ENCODE measurements at places on chromosomes 12 and 14.

DNA sequence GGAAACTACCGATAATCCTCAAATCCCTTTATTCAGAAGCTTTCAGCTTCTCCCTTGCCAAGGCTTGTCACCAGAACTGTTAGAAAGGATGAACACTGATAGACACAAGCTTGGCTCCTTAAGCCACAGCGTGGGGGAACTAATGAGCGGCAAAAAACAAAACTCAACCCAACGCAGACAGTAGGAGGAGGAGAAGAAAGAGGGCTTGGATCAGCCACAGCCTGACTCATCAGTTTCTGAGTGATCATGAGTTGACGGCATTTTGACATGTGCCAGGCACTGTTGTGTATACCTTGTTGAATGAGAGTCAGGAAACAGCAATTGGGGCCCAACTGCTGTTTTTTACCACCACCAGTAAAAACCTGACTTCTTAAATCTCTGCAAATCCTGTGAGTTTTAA is 23.7 kb downstream of the PLXNC1 start:
- DNase-seq = peak; percentile 26

DNA sequence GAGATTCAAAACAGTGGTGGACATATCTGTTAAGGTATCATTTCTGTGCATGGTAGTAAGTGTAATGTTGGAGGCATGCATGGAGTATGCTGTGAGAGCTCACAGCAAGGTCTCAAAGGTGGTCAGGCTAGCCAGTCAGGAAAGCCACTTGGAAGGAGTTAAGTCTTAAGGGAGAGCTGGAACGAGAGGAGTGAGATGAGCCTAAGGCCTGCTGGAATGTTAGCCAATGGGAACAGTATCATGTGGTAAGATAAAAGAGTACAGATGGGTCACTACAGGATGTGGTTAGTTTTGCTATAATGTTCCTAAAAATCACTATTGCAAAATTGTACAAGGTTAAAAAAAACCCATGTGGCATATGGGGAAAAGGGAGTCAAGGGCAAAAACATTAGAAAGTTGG is 311.7 kb upstream of the E2F7 start:
- DNase-seq = no peak

- DNase-seq = no peak
Observed at GRCh38 chr14:59055006-59055405, 133.5 kb upstream of the DAAM1 start.

DNA sequence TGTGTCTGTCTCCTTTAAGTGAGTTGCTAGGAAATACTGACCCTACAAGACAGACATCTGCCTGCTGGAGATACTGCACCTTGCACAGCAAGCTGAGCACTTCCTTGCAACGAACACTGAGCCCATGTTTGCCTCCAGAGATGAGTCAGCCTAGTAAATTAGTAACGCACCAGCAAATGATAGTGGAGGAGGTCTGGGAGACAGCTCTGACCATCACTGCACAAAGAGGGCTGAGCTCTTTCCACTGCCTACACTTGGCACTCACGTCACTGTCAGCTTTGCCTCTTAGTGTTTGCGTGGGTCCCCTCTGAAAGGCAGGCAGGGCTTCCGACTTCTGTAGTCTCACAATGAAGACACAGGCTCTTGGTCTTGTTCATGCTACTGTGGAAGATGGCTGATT is 109.0 kb downstream of the APAF1 start:
- DNase-seq = no peak

- no peak for DNase-seq
Observed at GRCh38 chr14:99586054-99586760, 17.8 kb downstream of the CCDC85C start.

DNA sequence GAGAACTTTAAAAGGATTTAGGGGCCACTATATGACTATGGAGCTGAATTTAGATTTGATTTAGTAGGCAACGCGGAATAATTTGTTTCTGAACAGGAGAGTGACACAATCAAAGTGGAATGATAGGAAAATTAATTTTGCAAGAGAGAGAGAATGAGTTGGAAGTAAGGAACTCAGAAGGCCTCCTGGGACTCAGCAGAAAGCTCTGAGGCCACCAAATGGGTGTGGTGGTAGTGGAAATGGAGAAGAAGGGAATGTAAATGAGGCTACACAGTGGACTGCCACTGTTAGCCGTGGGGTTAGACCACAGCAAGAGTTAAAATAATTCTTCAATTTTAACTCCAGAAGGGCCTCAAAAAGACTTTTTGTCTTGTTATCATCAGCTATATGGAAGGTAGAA is 102.7 kb downstream of the LRRK2 start:
- DNase-seq = no peak

GRCh38 chr14:93536945-93537344 is 106.2 kb downstream of the UNC79 start:
- no peak for DNase-seq

DNA sequence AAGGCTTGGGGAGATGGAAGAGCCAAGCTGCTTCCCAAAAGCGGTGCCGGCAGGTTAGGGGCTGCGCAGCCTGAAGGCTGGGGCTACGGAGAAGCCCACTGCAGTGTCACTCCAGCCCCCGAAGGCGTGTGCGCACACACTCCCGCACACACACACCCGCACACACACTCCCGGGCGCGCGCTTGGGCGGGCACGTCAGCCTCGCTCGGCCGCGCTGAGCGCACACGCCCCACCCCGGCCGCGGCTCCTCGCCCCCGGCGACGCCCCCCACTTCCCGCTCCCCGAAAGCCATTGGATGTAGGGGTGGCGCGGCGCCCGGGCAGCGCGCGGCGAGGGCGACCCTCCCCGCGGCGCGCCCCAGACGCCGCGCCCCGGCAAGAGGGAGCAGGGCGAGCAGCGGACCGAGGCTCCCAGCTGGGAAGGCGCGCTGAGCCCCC is at the start of gene KCNK10:
Gene KCNK10, minus strand, starts transcription at position 184 of the 437 bp plus-strand sequence. CDS start 471 bp downstream, outside the sequence.
- DNase-seq = no peak

GRCh38 chr14:60482743-60483142 is 3.1 kb downstream of the C14orf39 start:
- no peak for DNase-seq

GRCh38 chr14:91890291-91890749 is 23.0 kb upstream of the TC2N start:
- no peak for DNase-seq

- DNase-seq = no peak
Observed at GRCh38 chr12:48997719-48998496, 1.3 kb downstream of the DDN start.

DNA sequence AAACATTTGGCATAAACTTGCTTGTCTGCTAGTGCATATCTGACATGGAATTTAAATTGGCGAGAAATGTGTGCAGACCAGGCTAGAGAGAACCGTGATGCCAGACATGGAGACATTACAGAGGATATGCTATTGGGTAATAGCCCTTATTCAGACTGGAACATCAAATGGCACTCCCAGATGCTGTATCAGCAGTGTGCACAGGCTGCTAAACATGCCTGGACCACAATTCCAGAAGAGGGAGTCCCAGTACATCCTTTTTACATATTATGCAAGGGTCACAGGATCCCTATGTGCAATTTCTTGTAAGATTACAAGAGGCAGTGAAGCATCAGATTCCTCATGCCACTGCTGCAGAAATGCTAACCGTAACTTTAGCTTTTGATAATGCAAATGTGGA is 354.5 kb upstream of the FOXG1 start:
- no peak for DNase-seq

GRCh38 chr12:122022393-122023338 is 982 bp downstream of the BCL7A start:
- no peak for DNase-seq

DNA sequence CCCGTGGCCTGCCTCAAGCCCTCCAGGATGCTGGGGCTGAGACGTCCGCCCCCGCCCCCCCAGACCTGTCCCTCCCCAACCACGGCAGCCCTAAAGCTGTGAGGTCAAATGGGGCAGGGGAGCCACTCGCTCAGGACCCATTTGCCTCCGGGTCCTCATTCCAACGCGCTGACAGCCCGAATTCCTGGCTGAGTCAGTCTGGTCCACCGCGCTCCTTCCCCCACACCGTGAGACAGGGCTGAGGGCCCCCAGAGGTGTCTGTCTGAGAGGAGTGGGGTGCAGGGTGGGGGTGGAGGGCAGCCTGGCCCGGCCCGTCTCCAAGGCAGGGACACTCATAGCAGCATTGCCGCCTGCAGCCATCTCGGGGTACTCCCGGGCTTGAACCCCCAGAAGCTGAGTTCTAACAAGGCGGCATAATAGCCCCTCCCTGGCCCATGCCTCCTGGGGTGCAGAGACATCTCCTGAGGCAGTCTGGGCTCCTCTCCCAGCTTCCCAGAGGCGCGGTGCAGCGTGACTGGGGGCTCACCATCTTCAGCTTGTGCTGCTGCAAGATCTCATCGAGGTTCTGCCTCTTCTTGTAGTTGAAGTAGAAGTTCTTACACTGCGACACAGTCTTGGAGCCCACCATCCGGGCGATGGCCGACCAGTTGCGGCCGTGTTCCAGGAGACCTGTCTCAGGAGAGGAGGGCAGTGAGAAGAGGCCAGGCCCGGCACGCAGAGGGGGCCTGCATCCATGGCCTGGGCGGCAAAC is 90.5 kb downstream of the RFLNA start:
- DNase-seq = no peak

DNA sequence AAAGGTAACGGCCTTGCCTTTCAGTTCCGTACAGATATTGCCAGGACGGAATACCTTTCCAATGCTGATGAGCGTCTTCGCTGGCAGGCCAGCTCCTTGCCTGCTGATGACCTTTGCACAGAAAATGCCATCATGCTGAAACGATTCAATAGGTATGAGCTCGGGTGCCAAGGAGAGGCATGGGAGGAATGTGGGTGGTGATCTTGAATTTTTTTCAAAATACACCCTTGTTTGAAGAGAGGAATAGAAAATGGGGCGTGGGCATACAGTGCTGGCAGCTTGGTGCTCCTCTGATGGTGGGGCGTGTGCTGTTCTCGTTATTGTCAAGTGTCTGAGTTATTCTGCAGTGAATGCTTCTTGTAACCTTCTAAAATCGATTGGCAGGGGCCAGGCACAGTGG is 52.5 kb downstream of the HSP90AA1 start:
- DNase-seq = no peak

DNA sequence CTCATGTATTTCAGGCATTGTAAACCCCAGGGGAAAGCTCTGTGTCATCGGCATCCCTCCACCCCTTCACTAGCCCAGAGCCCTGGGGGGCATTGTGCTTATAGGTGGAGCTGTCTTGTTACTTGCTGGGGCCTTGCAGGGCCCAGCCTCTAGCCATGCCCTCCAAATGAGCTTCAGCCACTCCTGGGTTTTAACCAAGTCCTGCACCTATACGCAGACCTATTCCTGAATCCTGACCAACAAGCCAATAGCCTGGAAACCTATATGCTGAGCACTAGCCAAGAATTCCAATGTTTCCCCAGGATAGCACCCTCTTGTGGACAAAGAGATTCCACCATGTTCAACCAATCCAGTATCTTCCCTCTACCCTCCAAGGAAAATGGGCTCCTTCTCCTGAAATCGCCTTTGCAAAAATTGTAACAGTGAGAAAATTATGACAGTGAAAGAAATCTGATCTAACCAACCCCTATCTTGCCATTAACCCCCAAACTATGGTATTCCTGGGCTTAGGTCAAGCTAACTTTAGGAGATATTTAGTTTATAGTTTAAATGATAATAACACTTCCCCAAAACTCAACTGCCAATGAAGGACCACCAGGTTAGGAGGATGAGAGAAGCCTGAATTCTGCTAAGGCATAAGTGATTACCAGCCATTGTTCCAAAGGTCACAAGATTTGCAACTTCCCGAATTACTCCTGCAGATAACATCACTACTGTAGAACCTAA is 55.5 kb downstream of the TTC7B start:
- no peak for DNase-seq

- DNase-seq = no peak
Observed at GRCh38 chr12:21370845-21371449, 1.8 kb upstream of the IAPP start.

DNA sequence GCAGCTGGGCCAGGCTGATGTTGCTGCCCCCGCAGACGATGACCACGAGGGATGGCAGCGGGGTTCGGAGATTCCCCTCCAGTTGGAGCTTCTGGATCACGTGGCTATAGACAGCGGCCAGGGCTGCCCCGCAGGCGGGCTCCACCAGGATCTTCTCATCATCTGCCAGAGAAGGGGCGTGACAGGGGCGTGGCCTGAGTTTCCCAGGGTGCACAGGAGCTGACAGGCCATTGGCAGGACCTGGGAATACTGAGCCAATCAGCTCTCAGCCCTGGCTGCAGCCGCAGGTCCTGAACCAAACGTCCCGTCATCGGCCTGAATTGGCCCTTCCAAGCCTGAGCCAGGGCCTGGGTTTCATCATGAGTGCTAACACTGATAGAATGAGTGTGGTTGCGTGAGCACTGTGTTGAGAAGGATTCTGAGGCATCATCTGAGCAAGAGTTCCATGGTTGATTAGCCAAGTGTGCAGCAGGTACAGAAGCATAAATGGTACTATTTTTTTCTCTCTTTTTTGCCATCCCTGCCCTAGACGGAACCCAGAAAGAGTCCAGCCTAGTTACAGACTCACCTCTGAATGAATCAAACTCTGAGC is 10.6 kb downstream of the SDS start:
- DNase-seq = no peak

DNA sequence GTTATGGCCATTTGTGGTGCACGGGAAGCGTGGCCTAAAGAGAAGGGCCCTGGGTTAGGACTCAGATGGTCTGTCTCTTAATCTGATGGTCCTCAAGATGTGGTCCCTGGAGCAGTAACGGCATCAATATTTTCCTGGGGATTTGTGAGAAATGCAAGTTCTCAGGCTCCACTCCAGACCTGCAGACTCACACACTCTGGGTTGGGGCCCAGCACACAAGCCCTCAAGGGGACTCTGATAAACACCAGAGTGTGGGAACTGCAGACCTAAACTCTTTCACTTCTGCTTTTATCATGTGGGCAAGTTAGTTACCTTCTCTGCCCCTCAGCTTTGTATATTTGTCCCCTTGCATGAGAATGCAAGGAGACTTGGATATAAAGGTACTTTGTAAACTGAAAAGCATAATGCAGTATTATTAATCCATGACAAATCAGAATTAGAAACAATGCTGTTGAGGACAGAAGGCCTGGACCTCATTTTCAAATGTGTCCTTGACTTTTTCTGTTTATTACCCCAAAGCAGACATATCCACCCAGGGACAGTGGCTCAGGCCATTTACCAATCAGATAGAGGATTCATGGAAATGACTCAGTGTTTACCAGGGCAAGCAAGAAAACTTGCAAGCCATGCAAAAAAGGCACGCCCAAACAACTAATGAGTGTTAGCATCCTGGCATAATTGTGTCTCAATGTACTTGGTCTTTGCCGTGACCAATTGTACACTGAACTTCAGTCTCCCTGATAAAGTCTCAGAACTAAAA is 157.0 kb downstream of the ASCL1 start:
- DNase-seq = no peak
